Glutamatergic neuron (in vitro differentiated cells): ENCODE measurements at places on chromosomes 16 and 17. TPM values are rescaled to one million over a fixed set of nuclear protein-coding genes. Genes with fewer than 3 reads are reported as not detected.

Gene DHRS7C
- not detected for total RNA-seq

Gene CDRT15
- total RNA-seq: not detected

Gene MMP2
- 7.0 TPM for total RNA-seq

Gene CCL16
- total RNA-seq: not detected

Gene SMTNL2
- total RNA-seq: 22.0 TPM

Gene ABCA3
- total RNA-seq: 110 TPM

Gene LRRC46
- 1.3 TPM for total RNA-seq

Gene CD300LF
- not detected for total RNA-seq

Gene ATAD5
- total RNA-seq: 6.4 TPM

GRCh38 chr16:72282362-72282761 is 110.4 kb upstream of the PMFBP1 start:
- no peak for DNase-seq
- peak overlapping the region; percentile 45 for H3K4me3 ChIP-seq
- peaks cover 27% of the 10 kb centered on the region for H3K4me1 ChIP-seq
- H3K36me3 ChIP-seq: no peaks in the 10 kb centered on the region
- H3K27me3 ChIP-seq: peaks cover 5% of the 10 kb centered on the region
- no peak overlapping the region for H3K27ac ChIP-seq

DNA sequence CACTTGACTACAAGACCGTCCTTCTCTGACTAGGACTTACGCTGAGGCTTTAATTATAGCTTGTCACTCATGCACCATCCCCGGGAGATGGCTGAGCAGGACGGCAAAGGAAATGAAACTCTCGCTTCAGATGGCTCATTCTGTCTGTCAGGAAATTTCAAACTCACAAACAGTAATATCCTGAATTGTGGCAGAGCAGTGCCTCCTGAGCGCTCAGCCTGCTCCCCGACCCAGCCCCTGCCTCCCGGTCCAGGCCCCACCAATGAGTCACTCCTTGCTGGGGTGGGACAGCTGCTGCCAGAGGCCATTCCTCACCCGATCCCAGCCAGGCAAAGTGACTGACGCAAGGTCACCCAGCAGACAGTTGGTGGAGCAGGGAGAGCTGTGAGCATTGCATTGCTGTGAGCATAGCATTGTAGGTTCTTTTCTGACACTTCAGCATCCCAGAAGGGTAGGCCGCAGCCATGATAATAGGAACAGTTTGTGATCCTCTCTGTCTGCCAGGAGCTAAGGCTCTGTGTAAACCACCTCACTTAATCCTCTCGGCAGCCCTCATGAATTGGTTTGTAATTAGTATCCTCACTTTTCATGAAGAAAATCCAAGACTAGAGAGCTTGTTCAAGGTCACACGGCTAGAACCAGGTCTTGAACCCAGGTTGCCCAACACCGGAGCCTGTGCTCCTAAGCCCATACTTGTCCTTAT is 20.9 kb downstream of the CCDC182 start:
- peaks cover 22% of the 10 kb centered on the region for H3K27me3 ChIP-seq
- H3K4me3 ChIP-seq: peak overlapping the region; percentile 42
- peak; percentile 56 for DNase-seq
- no peaks in the 10 kb centered on the region for H3K36me3 ChIP-seq

DNA sequence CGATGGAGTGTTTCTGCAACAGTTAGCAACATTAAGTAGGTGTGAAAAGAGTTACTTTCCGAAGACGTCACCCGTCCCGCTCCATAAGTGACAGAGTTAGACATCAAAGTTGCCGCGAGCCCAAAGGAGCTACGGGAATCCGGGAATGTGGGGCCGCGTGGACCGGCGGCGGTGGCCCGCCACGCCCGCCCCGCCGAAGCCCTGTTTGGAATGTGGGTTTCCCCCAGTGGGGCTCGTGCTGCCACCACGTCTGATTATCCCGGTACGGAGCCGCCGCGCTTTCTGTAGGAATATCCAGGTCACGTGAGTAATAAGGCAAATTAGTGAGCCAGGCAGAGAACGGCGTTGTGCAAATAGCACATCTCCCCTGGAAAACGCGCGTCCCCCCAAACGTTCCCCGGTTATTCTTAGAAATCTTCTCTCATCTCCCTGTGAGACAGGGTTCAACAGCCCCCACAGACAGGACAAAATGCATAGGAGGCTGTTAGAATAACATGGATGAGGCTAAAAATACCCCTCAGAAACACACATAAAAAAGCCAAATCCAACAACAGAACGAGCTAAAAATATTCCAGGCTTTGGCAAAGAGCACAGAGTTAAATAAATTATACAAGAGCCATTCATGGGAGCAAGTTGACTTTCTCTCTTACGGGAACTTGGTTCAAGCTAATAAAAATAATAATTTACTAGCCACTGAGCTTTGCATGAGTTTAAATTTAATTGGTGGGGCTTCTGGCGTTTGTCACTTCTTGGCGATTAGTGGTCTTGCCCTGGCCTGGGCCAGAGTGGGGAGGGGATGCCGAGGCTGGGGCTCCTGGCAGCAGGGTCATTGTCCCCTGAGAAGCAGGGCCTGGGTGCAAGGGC is 8.6 kb downstream of the BAHCC1 start:
- peak overlapping the region; percentile 95 for H3K4me3 ChIP-seq
- DNase-seq: no peak
- H3K27me3 ChIP-seq: peaks cover 20% of the 10 kb centered on the region

- peaks cover 2% of the 10 kb centered on the region for H3K27me3 ChIP-seq
- H3K4me3 ChIP-seq: no peak overlapping the region
- no peaks in the 10 kb centered on the region for H3K4me1 ChIP-seq
- no peaks in the 10 kb centered on the region for H3K36me3 ChIP-seq
- H3K27ac ChIP-seq: no peak overlapping the region
Observed at GRCh38 chr16:79914961-79915720, 314.6 kb upstream of the MAF start.

- no peak overlapping the region for H3K4me3 ChIP-seq
- H3K27ac ChIP-seq: no peak overlapping the region
- H3K36me3 ChIP-seq: no peaks in the 10 kb centered on the region
- peaks cover 20% of the 10 kb centered on the region for H3K4me1 ChIP-seq
- no peak for DNase-seq
Observed at GRCh38 chr17:9371019-9371418, 204.6 kb downstream of the STX8 start.

DNA sequence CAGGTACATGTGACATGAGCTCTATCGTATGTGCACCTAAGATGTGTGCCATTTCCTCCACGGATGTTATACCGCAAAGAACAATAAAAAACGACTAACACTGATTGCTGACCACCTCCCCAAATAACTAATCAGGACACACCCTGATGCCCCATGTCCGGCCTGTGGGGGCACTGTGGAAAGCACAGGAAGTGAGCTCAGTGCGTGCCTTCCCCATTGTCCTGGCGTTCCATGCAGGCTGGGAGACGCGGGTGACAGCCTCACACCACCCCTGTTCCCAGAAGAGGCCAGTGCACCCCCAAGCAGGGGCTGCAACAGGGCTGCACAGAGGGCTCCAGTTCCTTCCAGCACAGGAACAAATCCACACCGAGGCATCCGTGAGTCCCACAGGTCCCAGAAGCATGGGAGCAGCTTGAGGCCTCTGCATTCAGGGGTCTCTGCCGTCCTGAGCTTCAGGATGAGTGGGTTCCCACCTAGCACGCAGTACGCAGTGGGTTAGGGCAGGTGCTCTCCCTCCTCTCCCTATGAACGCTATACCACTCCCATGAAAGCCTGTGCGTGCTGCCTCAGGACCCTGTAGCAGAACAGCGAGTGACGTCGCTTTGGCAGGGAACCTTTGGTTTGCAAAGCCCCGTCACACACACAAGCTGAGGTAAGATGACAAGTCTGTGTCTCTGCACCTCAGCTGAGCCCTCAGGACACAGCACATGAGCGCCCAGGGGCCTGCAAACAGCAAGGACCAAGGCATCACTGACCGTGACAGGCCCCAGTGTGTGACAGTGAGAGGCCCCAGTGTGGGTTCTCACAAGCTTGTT is 117.7 kb downstream of the ZNF778 start:
- H3K4me3 ChIP-seq: peak overlapping the region; percentile 30
- no peaks in the 10 kb centered on the region for H3K36me3 ChIP-seq
- DNase-seq: no peak
- peaks cover 19% of the 10 kb centered on the region for H3K27me3 ChIP-seq

DNA sequence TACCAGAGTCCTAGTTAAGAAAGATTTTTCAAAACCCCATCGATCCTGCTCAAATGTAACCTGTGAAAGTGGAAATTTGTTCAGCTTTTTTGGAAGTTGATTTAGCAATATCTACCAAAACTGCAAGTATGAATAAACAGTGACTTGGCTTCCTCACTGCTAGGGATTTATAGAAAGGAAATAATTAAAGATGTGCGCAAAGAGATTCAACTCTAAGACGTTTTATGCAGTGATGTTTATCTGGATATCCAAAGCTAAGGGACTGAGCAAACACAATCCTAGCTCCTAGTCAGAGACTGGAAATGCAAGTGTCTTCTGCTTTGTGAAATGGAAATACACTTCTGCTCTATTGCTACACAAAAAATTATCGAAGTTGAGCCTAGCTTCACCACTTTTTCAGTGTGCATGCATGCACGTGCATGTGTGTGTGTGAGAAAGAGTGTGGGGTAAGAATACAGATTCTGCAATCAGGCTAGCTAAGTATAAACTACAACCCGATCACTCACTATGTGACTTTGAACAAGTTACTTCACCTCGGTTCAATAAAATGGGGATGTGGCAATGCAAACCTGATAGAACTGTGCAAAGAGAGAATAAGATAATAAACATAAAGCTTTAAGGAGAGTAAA is 52.1 kb upstream of the FOXF1 start:
- peaks cover 9% of the 10 kb centered on the region for H3K36me3 ChIP-seq
- H3K4me1 ChIP-seq: no peaks in the 10 kb centered on the region
- no peaks in the 10 kb centered on the region for H3K27me3 ChIP-seq
- DNase-seq: no peak

DNA sequence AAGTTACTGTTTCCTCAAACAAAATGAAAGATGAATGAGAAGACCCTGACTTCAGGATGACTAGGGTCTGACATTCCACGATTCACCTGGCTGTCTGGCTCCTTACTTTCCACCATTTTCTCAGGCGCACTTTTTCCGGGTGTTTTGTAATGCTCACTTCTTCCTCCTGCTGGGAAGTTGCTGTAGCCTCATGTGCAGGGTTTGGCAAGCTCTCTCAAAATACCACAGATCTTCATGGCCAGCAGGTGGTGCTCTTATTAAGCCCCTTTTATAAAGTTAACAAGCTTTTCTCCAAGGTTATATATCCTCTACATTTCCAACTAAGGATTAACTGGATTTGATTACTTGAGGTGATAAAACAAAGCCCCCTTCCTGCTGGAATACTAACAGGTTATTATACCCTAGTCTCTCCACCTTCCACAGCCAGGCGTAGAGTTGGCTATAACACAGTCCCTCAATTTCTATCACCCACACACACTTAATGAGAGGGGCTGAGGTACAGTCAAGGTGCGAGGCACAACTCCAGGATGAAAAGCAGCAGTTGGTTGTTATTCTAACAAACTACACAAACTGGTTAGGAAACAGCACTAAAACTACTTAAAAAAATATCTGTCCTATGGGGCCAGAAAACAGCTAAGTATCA is 45.4 kb downstream of the STH start:
- H3K27ac ChIP-seq: no peak overlapping the region
- no peaks in the 10 kb centered on the region for H3K36me3 ChIP-seq
- DNase-seq: peak; percentile 45
- peaks cover 4% of the 10 kb centered on the region for H3K27me3 ChIP-seq
- peaks cover 5% of the 10 kb centered on the region for H3K4me1 ChIP-seq

- H3K27me3 ChIP-seq: no peaks in the 10 kb centered on the region
- no peak for DNase-seq
- H3K4me1 ChIP-seq: no peaks in the 10 kb centered on the region
- no peaks in the 10 kb centered on the region for H3K36me3 ChIP-seq
- no peak overlapping the region for H3K27ac ChIP-seq
Observed at GRCh38 chr17:31373150-31374093, 18.1 kb upstream of the RAB11FIP4 start.

DNA sequence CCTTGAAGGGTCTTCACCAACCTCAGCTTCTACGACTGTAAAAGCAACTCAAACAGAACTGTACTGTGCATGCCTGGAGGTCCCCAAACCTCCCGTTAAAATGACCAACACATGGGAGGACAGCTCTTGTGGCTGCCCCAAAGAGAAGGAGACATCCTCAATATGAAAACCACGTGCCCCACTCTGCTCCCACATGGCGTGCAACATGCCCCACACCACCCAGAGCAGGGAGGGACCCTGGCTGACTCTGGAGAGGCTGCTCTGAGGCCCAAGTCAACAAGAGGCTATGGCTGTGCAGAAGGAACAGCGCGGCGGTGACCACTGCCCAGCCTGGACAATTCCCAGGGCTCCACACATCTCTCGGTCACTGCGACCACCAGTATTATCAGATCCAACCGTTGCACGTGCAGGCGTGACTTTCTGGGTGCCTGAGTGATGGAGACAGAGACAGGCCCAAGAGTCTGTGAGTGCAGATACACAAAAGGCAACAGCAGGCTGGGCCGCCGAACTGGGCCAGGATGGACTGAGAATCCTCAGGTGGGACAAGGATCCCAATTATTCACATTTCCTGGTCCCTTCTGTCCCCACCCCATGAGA is 1.4 kb downstream of the PLD6 start:
- no peaks in the 10 kb centered on the region for H3K36me3 ChIP-seq
- H3K4me1 ChIP-seq: peaks cover 12% of the 10 kb centered on the region
- DNase-seq: no peak
- H3K27me3 ChIP-seq: peaks cover 2% of the 10 kb centered on the region

GRCh38 chr17:64393000-64393402 is 2.3 kb upstream of the PECAM1 start:
- H3K4me1 ChIP-seq: no peaks in the 10 kb centered on the region
- no peak overlapping the region for H3K4me3 ChIP-seq
- peaks cover 3% of the 10 kb centered on the region for H3K27me3 ChIP-seq
- no peak overlapping the region for H3K27ac ChIP-seq

DNA sequence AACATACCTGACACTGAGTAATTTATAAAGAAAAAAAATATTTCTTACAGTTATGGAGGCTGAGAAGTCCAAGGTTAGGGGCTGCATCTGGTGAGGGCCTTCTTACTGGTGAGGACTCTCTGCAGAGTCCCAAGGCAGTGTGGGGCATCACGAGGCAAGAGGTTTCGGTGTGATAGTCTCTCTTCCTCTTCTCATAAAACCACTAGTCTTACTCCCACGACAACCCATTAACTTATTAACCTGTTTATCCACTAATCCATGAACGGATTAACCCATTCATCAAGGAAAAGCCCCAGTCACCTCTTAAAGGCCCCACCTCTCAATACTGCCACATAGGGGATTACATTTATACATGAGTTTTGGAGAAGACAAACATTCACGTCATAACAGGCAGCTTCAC is 20.1 kb downstream of the CIITA start:
- H3K4me1 ChIP-seq: no peaks in the 10 kb centered on the region
- no peak overlapping the region for H3K4me3 ChIP-seq
- H3K36me3 ChIP-seq: no peaks in the 10 kb centered on the region
- peaks cover 6% of the 10 kb centered on the region for H3K27me3 ChIP-seq
- no peak for DNase-seq
